ENCODE measurements at places on chromosomes 1 and 21.
A peak's percentile ranks its signal among the peaks of the same experiment; 100 is the strongest.

DNA sequence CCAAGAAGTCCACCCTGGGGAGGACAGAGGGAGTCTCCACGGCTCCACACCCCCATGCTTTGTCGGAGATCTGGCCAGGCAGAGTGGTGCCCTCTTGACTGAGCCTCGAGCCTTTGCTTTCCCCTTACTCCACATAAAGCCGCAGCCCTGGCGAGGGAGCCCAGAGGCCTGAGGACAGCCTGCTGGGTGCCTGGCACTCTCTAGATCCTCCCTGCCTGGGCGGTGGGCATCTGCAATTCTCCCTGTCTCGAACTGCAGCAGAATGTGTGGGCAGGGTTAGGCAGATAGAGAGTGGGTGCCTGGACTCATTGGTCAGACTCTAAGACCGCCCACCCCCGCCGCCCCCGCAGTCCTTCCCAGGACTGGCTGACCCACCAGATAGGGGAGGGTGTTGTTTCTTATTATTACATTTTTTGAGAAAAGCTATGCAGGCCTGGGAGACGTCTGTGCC is 13.9 kb downstream of the EPHX1 start:
- no peak for DNase-seq

- peak; percentile 41 for DNase-seq
Measured at GRCh38 chr1:67052741-67053534, 1.0 kb downstream of the SLC35D1 start.

- no peak for DNase-seq
Measured at GRCh38 chr1:36968730-36969129, 65.6 kb downstream of the GRIK3 start.

- DNase-seq, result no peak
Measured at GRCh38 chr21:25457411-25457810, 149.9 kb downstream of the MRPL39 start.

DNA sequence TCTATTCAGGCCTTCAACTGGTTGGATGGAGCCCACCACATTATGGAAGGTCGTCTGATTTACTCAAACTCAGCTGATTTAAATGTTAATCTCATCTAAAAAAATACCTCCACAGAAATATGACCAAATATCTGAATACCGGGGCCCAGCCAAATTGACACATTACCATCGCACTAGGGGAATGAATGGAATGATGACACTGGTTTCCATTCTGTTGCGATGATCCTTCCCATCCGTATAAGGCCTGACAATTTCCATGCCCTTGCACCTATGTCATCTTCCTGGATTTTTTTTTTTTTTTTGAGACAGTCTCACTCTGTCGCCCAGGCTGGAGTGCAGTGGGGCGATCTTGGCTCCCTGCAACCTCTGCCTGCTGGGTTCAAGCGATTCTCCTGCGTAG is 397.5 kb downstream of the KIF26B start:
- DNase-seq, result no peak

GRCh38 chr1:205639567-205639966 is 7.8 kb upstream of the ELK4 start:
- no peak for DNase-seq

DNA sequence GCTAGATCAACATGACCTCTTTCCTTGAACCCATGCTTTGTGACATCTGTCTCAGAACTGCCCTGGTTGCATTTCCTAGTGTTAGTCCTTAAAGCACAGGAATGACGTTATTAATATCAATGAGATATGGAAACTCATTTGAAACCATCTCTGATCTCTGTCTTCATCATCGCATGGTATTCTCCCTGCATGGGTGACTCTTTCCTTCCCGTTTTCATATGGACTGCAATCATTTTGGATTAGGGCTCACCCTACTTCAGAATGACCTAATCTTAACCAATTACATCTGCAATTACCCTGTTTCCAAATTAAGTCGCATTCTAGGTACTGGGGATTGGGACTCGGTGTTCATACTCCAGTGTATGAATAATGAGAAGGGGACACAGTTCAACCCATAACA is 41.7 kb upstream of the DISC1 start:
- peak; percentile 25 for DNase-seq

DNA sequence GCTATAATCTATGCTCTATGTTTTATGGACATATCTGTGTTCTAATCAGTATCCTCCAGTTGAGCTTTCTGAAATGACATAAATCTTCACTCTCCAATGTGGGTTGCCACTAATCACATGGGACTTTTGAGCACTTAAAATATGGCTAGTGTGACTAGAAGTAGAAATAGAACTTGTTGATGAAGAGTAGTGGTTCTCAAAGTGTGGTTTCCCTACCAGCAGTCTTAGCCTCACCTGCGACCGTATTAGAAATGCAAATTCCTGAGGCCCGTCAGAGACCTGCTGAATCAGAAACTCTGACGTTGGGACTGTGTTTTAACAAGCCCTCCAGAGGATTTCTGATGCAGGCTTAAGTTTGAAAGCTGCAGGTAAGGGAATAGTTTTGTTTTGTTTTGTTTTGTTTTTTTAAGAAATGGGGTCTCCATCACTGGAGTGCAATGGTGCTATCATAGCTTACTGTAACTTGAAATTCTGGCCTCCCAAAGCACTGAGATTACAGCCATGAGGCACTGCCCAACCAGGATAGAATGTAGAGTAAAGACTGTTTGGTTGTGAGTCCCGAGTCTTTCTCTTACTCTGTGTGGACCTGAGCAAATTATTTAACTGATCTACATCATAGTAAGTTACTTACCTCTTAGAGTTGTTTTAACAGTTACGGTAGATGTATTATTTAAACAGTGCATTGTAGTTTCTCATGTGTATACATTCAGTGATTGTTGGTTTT is 21.7 kb downstream of the GLRX2 start:
- DNase-seq, result no peak

DNA sequence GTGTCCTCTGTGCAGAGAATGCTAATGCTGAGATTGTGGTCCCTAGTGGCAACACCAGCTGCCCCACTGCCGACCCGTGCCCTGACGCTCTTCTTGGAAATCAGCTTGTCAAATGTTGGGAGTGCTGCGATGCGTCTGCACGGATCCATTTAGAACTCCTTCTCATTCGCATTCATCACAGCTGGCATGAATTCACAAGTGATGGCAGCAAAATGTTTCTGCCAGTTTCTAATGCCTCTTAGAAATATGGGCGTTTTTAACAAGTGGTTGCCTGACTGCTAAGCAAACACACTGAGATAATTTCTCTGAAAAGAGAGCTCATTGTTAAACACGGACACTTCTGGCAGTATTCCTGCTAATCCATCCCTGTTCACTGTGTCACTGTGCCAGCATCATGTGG is 131.9 kb upstream of the KCNJ6 start:
- no peak for DNase-seq

DNA sequence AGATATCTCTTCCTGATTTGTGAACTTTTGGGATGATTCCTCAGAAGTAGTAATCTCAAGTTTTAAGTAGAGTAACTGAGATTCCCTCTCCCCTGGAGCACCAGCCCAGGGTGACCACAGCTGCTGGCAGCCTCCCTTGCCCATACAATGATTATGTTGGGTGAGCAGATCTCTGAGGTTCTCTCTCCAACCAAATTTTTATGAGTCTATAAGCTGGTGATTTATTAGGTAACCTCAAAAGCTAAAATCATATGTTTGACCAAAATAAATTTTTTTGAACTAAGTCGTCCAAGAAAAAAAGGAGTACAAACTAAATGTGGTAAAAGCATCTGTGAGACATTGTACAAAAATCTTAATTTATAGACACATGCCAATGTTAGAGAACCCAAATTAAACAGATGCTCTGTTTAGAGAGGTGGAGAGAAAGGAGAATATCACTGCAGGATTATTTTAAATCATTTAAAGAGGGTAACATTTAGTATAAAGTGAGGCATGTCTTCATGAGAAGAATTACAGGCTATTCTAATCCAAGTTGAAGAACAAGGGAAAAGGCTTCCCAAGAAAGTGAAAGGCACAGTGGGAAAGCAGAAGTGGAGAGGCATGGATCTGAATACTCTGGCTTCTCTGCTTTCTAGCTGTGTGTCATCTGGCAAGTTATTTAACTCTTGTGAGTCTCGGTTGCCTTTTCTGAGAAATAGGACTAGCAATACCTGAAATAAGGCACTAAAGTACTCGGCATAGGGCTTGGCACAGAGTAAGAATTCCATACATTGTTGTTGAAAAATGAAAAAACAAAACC is 2.5 kb downstream of the AKNAD1 start:
- no peak for DNase-seq

- DNase-seq, result no peak
Measured at GRCh38 chr1:219099307-219099706, 74.4 kb upstream of the LYPLAL1 start.

- no peak for DNase-seq
Measured at GRCh38 chr1:110068646-110069403, 1.6 kb downstream of the ALX3 start.

- DNase-seq, result no peak
Measured at GRCh38 chr1:10935246-10935645, 77.2 kb upstream of the TARDBP start.

Measured in GF-D8 (cell line).